ENCODE measurements at places on chromosomes 6 and 20.
A peak's percentile ranks its signal among the peaks of the same experiment; 100 is the strongest.

DNA sequence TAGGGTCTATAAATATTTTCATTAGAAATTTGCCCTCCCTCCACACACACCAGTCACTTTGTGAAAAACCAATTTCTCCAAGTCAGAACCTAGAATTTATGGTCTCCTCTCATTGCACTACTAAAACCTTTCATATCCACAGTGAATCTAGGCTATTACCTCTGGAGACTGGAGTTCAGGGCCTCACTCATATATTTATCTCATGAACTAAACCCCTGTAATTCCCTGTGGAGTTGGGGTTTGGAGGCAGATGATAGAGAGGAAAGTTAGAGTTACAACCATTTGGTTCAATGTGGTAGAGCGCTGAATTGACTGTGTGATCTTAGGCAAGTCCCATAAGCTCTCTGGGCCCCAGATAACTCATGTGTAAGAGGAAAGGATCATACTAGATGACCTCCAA, 18.2 kb upstream of the CEP85L start:
- DNase-seq, result no peak

DNA sequence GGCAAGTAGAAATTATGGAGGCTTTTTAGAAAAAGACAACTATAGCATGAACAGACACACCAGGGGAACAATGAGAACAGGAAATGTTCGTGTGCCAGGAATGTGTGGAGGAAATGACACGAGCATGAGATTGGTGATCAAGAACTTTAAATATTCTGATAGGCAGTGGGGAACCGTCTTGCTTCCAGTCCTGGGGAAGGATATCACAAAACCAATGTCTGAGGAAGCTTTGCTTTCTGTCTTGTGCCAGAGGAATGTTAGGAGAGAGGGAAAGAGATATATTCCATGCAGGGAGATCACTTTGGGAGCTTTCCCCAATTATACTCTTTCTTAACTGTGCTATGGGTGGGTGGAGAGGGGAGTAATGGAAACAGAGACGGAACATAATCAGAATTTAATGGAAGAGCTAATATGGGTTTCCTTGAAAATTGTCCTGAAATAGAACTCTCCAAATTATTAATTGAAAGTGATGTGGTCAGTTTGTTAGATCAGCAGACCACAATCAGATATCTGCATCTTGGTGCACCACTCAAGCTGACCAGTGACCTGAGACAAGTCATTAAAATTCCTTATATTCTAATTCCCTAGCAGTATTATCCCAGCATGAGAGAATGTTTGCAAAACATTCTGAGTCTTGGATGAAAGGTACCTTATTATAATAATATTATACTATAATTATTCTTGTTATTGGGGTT, 178.2 kb downstream of the SOX4 start:
- no peak for DNase-seq

DNA sequence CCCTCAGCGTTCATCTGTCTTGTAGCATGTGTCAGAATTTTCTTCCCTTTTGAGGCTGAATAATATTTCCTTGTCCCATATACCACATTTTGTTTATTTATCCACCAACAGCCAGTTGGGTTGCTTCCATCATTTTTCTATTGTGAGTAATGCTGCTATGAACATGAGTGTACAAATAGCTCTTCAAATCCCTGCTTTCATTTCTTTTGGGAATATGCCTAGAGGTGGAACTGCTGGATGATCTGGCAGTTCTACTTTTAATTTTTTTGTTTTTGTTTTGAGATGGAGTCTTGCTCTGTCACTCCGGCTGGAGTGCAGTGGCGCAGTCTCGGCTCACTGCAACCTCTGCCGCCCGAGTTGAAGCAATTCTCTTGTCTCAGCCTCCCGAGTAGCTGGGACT, 64.7 kb downstream of the SASH1 start:
- no peak for DNase-seq

GRCh38 chr20:13809855-13810254, 25.0 kb downstream of the NDUFAF5 start:
- DNase-seq, result no peak

DNA sequence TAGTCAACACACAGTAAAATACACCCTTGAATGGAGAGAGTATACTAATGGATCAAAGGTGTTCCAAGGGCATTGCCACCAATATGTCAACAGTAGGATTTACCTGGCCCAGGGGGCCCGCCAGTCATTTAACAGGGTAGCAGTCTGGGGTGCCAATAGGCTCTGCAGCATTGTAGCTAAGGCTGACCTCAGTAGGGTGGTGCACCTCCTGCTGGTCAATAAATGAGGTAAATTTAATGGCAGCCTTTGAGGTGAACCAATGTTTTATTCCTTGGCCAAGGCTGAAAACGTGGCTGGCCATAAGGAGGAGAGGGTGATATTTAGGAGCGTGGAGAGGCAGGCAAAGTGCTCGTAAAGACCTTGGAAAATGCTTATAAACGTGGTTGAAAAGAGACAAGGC, 147.2 kb downstream of the RPS12 start:
- peak; percentile 4 for DNase-seq

DNA sequence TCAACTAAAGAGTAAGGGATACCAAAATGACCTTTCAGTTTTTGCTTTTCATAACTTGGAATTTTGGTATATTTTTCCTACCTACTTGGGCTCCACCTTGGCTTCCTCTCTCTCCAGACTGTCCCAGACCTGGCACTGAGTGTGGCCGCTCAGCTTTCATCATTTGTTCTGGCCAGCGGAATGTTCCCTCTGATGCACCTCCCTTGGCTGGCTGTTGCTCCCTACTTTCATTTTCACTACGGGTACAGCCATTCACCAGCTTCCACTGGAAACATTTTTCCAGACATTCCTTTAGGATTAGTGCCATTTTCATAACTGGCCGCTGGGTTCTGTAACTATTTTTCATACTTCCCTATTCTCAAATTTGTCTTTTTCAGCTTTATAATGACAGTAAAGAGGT, 487.4 kb downstream of the TENT5A start:
- no peak for DNase-seq

GRCh38 chr6:170294813-170295509, 4.1 kb upstream of the DLL1 start:
- peak; percentile 66 for DNase-seq

DNA sequence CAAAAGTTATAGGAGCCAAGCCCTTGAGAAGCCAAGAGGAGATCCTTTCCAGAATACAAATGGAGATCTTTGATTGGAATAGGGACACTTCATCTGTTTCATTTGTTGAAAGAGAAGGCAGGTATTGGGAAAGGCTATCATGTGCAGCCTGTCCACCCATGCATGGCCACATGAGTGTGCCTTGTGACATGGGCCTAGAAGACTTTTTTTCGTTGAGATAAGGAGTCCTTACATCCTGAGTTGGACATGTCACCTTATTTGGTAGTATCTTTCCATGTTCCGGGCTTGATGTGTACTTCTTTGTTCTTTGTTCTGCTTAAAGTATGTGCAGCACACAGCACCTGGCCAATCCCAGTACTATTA, 42.1 kb upstream of the SYNCRIP start:
- no peak for DNase-seq

GRCh38 chr20:44768256-44768655, 22.6 kb downstream of the KCNK15 start:
- no peak for DNase-seq

- DNase-seq, result no peak
Measured at GRCh38 chr20:49571553-49571835, 3.6 kb upstream of the PTGIS start.

DNA sequence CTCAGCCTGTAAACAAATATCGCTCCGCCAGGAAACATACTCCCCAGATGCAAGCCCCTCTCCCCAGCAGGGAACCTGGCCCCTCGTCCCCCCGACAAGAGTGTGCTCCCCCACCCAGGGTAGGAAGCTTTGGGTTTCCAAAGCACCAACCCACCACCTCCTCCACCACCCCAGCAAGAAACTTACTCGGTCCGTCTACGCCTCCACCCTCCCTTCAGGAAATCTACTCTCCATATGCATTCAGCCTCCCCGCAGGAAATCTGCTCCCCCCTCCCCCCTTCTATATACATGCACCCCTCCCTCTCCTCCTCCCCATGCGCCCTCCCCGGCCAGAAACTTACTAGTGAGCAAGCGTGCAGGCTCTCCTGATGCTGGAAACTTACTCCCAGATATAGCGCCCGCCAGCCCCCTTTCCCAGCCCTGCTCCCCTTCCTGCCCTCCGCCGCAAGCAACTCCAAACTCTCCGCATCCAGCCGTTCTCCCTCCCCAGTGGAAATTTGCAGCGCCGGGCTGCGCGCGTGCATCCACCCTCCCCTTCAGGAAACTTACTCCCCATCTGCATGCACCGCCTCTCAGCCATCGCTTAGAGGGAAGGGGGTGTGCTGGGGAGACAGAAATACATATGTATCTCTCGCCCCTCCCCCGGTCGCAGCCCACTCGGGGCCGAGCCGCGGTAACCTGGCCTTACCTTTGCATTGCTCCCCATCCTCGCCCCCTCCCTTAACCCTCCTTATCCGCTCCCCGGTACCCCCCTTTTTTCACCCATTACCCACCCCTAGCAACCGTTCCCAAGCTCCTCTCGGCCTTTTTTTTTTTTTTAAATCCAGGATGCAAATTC, at the start of gene TRERF1:
Gene TRERF1, minus strand, starts transcription at position 594 of the 838 bp plus-strand sequence. CDS start 182,336 bp downstream, outside the sequence.
- peak; percentile 58 for DNase-seq

GRCh38 chr6:168200571-168201134, 118.9 kb downstream of the DACT2 start:
- DNase-seq, result no peak

- no peak for DNase-seq
Measured at GRCh38 chr6:56288347-56288746, 41.0 kb upstream of the COL21A1 start.

- peak; percentile 54 for DNase-seq
Measured at GRCh38 chr6:134176264-134176975, 124.0 kb upstream of the SLC2A12 start.

GRCh38 chr6:131130554-131130940, 4.7 kb upstream of the AKAP7 start:
- DNase-seq, result no peak

- no peak for DNase-seq
Measured at GRCh38 chr20:51298141-51298749, 244.3 kb downstream of the NFATC2 start.

DNA sequence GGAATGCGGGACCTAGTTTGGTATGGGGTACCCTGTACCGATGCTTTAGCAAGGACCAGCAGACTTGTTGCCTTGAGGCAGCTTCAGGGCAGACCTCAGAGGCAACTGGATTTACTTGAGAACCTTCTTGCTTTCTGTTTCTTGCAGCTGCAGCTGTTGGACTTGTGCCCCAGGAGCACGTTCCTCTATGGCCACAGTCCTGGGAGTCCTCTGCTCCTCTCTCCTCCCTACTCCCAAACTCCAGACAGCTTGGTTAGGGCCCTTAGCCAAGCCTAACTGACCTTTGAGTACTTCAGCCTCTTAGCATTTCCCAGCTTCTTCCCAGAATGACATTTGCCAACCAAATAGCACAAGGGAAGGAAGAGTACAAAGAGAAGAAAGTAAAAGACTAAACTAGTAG, 34.7 kb downstream of the GHRH start:
- DNase-seq, result no peak

- DNase-seq, result no peak
Measured at GRCh38 chr6:19851241-19852089, 14.3 kb downstream of the ID4 start.

DNA sequence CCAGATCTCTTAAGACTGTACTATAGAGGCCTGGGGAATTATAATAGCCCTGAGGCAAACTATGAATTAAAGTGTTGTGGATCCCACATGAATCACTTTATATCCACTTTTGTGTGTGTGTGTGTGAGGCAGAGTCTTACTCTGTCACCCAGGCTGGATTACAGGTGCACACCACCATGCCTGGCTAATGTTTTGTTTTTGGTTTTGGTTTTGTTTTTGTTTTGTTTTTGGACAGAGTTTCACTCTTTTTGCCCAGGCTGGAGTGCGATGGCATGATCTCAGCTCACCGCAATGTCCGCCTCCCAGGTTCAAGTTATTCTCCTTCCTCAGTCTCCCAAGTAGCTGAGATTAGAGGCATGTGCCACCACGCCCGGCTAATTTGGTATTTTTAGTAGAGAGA, 32.2 kb upstream of the MICB start:
- peak; percentile 35 for DNase-seq

GRCh38 chr6:38259736-38260135, 380.0 kb downstream of the BTBD9 start:
- DNase-seq, result no peak
